ENCODE measurements at places on chromosomes 16 and 17. TPM values are rescaled to one million over a fixed set of nuclear protein-coding genes. Genes with fewer than 3 reads are reported as not detected.

Gene GCGR
- not detected for total RNA-seq

Gene TUBG1
- 7.9 TPM for total RNA-seq

Gene RHBDL1
- 2.0 TPM for total RNA-seq

Gene GRAPL
- 9.5 TPM for total RNA-seq

Gene TAX1BP3
- total RNA-seq = 64.0 TPM

Gene WDR45B
- 56.5 TPM for total RNA-seq

Gene KRT33B
- not detected for total RNA-seq

Gene LDHD
- total RNA-seq = 2.3 TPM

DNA sequence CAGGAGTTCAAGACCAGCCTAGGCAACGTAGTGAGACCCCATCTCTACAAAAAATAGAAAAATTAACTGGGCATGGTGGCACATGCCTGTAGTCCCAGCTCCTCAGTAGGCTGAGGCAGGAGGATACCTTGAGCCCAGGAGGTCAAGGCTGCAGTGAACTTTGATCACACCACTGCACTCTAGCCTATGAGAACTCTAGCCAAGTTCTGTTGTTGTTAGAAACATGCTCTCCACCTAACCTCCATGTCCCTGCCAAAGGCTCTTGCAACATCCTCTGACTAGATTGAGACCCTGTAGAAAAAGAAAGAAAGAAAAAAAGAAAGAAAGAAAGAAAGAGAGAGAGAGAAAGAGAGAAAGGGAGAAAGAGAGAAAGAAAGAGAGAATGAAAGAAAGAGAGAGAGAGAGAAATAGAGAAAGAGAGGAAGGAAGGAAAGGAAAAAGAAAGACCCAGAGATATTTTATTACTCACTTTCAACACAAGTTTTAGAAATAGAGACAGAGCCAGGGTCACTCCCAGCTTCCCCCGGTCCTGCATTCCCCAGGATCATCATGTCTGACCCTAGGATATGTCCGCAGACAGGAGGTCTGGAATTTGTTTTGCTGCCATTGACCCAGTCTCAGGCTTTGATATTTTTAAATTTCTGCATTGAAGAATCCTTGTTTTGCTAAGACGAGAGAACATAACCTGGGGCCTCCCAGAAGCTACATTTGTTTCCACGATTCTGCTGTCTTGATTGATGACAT is 376.5 kb upstream of the CDH5 start:
- DNase-seq = peak; percentile 33

GRCh38 chr17:10754861-10755591 is 25.2 kb upstream of the TMEM220 start:
- DNase-seq = no peak

DNA sequence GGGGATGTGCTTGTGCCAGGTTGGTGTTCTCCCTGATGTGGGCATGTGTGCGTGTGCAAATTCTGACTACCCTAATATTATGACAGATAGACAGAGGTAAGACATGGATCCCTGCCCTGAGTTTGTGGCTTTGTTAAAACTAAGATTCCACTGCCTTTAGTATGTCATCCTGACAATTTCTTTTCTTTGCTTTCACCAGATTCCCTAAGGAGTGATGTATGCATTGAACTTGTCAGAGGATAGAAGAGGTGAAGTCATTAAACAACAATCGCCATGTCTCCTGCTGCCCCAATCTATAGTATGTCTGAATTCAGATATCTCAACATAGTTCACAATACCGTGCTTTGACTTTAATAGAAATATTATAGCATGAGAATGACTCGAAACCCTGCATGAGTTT is 137.1 kb upstream of the ELAC2 start:
- DNase-seq = no peak

DNA sequence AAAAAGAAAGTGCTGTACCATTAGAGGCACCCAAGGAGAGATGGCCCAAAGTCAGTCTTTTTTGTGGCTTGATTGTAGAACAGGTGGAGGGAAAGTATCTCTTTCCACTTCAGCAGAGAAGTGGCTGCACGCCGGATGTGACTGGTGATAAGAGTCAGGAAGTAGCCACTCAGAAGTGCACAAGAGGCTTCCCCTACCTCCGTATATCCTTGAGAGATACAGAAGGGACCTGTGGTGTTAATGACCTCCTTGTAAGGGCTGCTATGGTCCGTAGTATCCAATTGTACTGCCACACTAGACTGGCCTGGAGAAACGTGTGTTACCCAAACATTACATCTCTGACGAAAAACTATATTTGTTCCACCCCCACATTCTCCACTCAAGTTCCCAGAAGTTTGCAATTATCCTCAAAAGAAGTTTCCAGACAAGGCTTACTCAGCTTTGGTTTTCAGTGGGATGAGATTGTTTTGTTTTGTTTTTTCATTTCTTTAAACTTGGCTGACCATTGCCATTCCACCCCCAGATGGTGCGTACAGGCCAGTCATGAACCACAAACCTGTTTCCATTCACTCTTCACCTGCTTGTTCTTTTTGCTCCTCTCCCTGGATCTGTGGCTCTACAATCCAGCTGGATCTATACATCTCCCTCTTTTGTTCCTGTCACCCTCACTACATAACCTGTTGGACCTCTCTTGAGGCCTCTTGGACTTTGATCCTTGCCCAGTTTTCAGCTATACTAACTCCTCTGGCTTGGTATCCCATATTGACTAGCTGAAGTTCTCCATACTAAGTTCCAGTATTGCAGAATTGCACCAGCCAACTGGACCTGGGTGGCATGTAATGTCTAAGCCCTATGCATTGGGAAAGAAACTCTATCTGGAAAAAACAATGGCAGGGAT is 20.7 kb upstream of the MED13 start:
- DNase-seq = no peak

DNA sequence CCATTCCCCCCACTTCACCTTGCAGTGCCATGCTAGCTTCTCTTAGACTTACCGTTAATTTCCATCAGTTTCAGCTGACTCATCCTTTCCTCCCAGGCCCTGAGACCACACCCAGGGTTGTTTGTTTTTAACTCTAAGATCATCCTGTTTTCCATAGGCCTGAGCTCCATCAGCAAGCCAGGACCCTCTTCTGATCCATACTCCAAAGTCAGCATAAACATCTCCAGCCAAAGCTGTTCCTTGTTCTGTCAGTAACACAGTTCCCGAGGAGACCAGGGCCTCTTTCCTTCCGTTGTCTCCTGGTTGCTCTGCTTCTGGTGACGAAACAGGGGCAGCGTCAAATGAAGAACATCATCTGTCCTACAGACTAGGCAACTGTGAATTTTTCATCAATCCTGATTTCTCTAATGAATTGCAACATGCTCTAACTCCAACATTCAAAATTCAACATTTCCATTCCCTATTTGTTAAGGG is 83.8 kb upstream of the HNF1B start:
- DNase-seq = no peak

DNA sequence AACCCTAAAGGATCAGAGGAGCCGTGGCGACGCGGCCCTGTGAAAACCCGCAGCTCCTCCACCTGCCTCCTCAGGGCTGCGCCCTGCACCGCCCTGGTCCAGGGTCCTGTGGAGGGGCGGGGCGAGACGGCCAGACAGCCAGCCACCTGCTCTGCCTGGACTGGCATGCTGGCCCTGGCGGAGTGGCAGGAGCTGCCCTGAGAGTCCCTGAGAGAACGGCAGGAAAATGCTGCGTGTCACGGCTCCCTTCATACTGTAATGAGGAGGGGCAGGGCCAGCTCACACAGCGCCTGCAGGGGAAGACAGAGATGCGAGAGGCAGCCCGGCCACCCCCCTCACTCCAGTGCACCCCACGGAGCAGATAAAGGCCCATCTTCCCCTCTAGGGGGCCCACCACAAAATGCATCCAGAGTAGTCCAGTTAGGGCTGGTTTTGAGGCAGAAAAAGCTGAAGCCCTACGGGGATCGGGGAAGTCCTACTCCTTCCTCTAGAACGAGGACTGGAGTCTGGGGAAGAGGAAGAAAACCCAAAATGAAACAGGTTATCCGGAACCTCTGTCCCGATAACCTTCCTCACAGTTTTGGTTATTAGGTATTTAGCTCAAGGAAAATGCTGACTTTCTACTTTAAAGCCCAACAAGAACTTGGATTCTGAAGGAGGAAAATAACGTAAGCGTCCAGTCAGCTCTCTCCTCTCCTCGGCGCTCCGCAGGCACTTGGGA is 97.6 kb upstream of the DNAH17 start:
- DNase-seq = no peak

DNA sequence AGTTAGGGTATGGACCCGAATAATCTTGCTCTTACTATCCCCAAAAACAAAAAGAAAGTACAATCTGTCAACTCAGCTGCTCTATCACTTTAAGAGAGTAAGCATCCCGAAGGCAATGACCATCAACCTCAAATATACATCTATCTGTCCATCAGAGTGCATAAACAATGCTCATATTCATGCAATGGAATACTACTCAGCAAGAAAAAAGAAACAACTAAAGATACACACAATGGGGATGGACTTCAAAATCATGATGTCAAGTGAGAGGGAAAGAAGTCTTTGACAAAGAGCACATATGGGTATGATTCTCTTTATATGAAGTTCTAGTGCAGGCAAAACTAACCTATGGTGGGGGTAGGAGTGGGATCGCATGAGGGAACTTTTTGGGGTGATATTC is 9.5 kb downstream of the MYO18A start:
- no peak for DNase-seq

- DNase-seq = no peak
Observed at GRCh38 chr17:82566129-82566960, 46.8 kb downstream of the FOXK2 start.

DNA sequence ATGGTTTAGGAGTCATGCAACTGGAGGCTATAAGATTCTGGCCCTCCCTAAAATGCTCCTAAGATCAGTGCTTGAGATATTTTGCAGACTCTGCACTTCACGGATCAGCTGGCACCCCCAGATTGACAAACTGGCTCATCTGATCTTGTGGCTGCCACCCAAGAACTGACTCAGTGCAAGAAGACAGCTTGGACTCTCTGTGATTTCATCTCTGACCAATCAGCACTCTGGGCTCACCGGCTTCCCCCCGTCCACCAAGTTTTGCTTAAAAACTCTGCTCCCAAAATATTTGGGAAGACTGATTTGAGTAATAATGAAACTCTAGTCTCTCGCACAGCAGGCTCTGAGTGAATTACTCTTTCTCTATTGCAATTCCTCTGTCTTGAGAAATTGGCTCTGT is 26.3 kb upstream of the CCL2 start:
- no peak for DNase-seq

GRCh38 chr17:80821546-80821945 is 170.1 kb upstream of the CHMP6 start:
- no peak for DNase-seq

DNA sequence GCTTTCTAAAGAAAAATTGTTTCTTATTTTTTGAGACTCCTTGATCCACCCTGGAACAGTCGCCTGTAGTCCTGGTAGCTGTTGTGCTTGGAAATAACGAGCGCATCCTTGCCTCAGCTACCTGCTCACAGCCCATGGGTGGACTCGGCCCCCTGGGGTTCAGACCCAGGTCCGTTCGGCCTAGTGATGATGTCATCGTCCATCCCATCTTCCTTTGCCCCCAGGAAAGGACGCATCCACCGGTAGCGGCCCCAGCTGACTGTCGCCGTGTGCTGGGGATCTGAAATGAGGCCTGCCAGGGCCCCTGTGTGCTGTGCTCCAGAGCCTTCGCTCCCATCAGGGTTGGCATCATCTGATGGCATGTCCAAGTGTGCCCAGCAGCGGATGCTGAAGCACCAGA is 12.0 kb upstream of the CACNG1 start:
- no peak for DNase-seq

GRCh38 chr17:50699410-50699809 is 8.3 kb downstream of the ANKRD40 start:
- no peak for DNase-seq

- no peak for DNase-seq
Observed at GRCh38 chr17:74527756-74528155, 3.5 kb downstream of the CD300LB start.

GRCh38 chr16:53509906-53510703 is 7.1 kb upstream of the AKTIP start:
- peak; percentile 65 for DNase-seq

DNA sequence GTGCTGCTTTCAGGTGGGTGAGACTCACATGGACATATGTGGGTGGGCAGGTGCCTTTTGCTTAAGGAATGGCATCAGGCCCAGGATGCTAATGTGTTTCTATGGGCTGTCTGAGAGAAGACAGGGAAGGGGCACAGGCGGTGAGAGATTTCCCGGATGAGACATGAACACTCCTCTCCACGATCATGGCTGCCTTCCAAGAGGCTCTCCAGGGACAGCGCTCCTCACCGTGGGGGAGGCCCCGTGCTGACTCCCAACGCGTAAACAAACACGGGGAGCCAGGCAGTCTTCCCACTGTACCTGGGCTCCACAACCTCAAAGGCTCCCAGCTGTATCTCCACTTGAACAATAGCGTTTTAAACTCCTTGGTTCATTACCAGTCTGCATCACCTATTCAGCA is 42.8 kb downstream of the CDK5R1 start:
- DNase-seq = no peak

DNA sequence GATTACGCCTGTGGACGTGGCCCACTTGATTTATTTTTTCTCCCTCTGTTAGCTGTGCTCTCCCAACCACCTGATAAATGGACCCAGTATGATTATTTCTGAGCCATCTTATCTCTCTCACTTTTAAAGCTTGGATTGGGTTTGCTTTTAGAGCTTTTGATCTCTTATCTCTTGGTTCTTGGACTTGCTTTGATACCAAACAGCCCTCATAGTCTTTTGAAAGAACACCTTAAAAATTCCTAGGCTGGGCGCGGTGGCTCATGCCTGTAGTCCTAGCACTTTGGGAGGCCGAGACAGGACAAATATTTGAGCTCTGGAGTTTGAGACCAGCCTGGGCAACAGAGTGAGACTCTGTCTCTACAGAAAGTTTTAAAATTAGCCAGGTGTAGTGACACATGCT is 25.8 kb downstream of the SMTNL2 start:
- DNase-seq = no peak

DNA sequence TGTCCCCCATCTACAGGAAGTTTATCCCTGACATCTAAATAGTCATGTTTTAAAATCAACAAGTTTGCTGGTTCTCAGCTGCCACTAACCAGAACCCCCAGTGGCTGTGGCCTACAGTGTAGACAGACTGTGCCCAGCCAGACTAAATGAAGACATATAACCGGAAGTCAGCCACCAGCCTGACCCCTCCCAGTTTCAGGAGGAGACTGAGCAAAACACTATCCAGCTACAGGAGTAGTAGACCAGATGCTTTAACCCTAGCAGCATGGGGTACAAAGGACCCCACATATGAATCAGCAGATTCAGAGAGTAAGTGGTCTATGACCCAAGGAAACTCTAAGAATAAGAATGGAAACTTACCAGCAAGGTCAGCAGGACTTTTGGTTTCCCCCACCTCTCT is 83.4 kb downstream of the HIC1 start:
- DNase-seq = no peak

DNA sequence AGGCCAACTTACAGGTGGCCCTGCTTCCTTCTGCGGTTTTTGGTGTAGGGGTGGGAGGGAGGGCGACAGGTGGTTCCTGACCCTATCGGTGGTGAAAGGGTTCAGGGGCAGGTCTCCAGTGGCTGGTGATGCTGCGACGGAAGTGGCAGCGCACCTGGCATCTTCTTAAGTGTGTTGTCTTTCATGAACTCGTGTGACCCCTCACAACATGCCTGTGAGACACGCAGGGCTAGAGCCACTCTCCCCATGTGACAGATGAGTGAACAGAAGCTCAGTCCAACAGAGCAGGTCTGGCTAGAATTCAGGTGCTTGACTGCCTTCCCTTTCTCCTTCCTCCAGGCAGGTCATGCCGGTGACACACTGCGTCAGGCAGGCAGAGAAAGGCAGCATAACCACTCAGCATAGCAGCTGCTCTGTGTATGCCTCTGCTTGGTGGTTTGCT is 8.0 kb downstream of the TNFAIP1 start:
- no peak for DNase-seq

GRCh38 chr17:48644159-48644558 is 18.0 kb upstream of the HOXB9 start:
- no peak for DNase-seq
